ENCODE measurements at places on chromosomes 1 and 21.

GRCh38 chr1:167661527-167662426 is 31.7 kb downstream of the RCSD1 start:
- DNase-seq: no peak

DNA sequence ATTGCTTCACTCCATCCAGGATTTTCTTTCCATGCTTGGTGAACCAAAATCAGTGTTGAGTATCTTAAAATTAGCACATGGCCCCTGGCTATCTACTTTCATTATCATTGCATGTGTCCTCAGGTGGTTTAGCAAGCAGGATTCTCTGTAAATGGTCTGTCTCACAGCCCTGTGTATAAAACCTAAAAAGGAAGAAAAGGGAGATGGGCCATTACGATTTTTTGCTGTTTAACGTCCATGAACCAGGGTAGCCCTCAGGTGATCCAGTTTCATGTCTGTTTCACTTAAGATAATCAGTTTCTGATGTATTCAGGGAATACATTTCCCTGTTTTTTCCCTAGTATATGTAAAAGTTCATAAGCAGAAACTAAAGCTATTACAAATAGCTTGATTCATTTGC is 238.2 kb downstream of the NFIA start:
- DNase-seq: no peak

- DNase-seq: no peak
Measured at GRCh38 chr1:110218137-110218536, 8.0 kb downstream of the KCNC4 start.

DNA sequence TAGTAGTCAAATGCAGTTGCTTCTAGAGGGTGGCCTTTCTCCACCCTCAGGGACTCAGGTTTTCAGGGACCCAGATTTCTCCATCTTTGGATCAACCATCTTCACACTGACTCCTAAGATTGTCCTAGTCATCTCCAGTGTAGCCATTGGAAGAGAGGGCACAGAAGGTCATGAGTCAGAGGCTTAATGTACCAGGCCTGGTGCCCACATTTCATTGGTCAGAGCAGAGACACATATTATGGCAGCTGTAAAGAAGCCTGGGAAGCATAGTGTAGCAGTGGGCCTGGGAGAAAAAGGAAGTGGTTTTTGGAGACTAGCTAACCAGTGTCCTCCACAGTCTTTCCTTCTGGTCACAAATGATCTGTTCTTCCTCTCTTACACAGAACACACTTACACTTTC is 122.5 kb downstream of the GIPC2 start:
- DNase-seq: no peak

GRCh38 chr1:210932104-210932503 is 201.8 kb downstream of the KCNH1 start:
- DNase-seq: no peak

DNA sequence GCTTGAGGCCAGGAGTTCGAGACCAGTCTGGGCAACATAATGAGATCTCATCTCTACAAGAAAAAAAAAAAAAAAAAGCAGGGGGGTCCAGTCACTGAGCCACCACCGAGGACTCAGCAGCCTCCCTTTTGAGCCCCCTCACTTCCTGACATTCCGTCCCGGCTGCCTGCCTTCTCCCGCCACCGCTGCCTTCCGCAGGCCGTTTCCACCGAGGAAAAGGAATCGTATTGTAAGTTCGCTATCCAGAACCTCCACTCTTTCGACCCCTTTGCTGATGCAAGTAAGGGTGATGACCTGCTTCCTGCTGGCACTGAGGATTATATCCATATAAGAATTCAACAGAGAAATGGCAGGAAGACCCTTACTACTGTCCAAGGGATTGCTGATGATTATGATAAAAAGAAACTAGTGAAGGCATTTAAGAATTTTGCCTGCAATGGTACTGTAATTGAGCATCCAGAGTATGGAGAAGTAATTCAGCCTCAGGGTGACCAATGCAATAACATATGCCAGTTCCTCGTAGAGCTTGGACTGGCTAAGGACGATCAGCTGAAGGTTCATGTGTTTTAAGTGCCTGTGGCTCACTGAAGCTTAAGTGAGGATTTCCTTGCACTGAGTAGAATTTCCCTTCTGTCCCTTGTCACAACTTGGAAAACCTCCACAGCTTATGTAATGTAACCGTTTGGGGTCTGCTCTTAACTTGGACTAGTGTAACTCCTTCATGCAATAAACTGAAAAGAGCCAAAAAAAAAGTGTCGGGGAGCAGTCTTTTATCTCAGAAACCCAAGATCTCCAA is 55.6 kb downstream of the GLUL start:
- no peak for DNase-seq

Measured in KG1 (cell line).